Stimulated activated naive CD4-positive, alpha-beta T cell (primary cell): ENCODE measurements at places on chromosomes 7 and 10.

GRCh38 chr10:51659344-51659743 lies 40.1 kb downstream of the CSTF2T start:
- no peak for DNase-seq

DNA sequence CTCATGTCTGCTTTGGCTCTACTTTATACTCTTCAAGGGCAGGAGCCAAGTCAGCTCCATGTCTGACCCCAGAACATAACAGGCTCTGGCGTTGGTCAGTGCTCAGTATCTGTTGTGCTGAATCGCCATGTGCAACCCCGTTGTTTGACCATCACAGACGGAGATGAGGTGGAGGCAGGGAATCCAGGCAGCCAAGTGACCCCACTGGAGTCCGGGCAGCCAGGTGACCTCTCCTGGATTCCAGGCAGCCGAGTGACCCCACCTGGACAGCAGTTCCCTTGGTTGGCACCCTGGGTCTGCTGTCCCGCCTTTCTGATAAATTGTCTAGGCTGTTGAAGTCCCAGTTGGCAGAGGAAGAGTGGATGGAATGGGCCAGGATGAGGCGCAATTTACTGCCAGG lies 232.2 kb downstream of the TCERG1L start:
- no peak for DNase-seq

- DNase-seq: no peak
These were observed 277.0 kb downstream of the MALRD1 start for GRCh38 chr10:19325581-19325980.

- DNase-seq: no peak
These were observed 1.0 kb downstream of the TWIST1 start for GRCh38 chr7:19116121-19117090.

DNA sequence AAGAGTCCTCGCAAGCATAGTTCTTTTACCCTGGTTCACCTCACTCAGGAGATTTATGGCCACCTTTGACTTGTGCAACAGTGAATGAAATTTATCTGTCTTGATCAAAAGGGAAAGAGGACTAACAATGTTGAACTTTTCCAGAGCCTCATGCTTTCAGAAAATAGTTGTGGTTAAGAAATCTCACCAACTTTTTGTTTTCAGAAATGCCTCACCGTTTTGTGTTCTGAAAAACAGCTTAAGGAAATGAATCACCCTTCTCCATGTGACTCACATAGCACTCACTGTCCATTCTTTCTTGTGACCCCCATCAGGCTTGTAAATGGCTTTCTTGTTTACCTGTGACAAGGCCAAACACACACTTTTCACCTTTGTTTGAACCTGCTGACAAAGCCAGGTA lies 148.6 kb upstream of the FAM3C start:
- no peak for DNase-seq

GRCh38 chr10:132021504-132022143 lies 39.9 kb upstream of the BNIP3 start:
- no peak for DNase-seq

DNA sequence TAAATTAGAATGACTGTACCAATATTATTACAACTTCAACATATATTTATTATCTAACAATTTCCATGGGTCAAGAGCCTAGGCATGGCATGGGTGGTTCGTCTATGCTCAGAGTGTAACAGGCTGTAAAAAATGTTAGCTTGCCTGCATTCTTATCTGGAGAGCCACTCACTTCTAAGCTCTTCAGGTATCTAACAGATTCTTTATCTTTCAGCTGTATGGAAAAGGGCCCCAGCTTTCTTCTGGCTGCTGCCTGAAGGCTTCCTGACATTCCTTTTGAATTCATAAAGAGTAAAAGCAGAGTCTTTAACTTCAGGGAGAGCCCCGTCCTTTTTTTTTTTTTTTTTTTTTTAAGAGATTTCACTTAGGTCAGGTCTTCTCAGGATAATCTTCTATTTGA lies 648.8 kb downstream of the NXPH1 start:
- no peak for DNase-seq

GRCh38 chr10:104844073-104844472 lies 203.0 kb downstream of the SORCS3 start:
- no peak for DNase-seq

DNA sequence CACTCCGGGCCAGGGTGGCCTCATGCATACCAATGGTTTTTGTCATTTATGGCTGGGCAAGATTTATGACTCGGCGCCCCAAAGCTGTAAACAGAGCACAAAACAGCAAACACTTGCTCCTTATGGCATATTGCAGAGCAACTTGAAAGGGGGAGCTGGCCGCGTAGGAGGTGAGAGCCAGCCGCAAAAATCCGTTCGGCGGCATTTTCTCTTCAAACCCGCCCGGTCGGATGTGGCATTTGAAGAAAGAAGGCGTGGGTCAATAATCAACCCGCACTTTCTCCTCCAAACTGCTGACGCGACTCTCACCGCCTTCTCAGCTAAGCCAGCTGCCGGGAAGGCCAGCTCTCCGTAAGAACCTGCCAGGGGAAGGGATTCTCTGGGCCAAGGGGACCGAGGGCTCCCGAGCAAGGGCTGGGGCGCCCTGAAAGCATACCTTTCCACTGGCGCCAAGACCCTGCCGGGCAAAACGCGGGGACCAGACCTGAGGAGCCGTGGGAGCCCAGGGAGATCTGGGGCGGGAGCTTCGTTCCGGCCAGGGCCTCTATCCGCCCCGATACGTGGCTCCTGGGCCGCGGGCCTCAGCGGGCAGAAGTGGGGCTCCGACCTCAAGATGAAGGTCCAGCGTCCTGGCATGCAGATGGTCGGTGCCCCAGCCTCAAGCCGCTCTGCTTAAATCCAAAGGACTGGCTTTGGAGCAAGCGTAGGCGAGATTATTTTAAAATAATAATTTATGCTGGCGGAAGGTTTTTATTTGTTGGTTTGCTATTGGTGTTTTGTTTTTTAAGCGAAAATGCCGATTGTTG lies 12.9 kb upstream of the HOXA2 start:
- no peak for DNase-seq

- DNase-seq: no peak
These were observed 99.9 kb downstream of the PRKAG2 start for GRCh38 chr7:151776876-151777494.

- DNase-seq: no peak
These were observed 136.0 kb upstream of the FAM20C start for GRCh38 chr7:56291-56913.

DNA sequence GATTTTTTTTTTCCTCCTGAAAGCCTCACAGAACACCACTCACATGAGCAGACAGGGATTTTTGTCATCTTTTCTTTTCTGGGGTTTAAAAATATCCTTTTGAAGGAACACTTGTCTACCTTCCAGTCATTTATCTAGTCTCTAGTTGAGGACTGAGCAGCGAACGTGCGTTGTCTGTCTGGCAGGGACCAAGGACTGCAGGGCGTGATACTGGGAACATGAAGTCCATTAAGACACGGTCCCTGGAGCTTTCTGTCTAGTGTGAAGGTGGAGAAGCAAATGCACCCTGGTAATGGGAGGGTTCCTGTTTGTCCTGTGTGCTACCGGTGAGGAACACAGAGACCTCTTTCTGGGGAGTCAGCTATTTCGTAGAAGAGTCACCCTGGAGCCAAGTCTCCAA lies 207.4 kb downstream of the TMEM178B start:
- no peak for DNase-seq

GRCh38 chr7:104207348-104207730 lies 474 bp downstream of the ORC5 start:
- DNase-seq: no peak

- DNase-seq: no peak
These were observed 7.8 kb downstream of the ACTA2 start for GRCh38 chr10:88944813-88945212.

DNA sequence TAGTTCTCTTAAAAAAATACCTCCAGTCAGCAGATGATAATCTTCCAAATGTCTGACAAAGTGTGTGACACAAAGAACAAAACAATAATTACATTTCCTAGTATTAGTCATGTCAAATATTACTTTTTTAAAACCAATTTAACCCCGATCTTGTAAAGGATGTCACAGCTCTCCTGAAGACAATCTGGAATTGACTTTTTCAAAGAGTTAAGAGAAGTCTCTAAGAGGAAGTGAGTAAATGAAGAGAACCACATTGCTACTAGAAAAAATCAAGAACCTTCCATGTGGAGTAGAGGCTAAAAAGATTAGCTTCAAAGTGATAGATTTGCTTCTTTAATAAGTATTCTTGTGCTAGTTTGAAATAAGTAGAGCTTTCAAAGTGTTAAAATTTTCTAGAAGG lies 218.2 kb upstream of the IMMP2L start:
- no peak for DNase-seq

GRCh38 chr10:62852961-62853702 lies 37.0 kb upstream of the EGR2 start:
- DNase-seq: no peak

- no peak for DNase-seq
These were observed 1.0 kb downstream of the OSBPL3 start for GRCh38 chr7:24978843-24979469.

DNA sequence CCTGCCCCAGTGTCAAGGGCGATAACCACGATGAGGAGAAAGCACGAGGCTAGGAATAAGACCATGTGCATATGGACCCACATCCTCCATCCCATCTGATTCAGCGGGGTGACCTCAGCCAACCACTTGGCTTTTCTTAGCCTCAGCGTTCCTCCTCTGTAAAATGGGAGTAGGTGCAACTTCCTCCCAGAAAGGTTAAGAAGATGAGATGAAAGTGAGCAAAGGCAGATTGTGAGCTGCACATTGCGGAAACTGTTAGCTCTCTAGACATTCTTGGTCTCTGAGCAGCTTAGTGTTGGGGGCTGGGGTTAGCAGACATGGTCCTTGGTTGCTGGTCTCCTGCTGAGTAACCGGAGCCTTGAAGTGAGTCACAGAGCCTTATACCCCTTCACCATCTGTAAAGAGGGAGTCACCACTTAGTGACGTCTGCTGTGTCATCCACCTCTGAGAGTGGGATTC lies 497.3 kb upstream of the GALNT17 start:
- no peak for DNase-seq

- DNase-seq: no peak
These were observed 681 bp upstream of the SPOCK2 start for GRCh38 chr10:72088889-72089575.
